ENCODE measurements at places on chromosomes 11 and 22. TPM values are rescaled to one million over a fixed set of nuclear protein-coding genes. Genes with fewer than 3 reads are reported as not detected.

GGTLC3 gene
- total RNA-seq = not detected

FAM83F gene
- 9.1 TPM for total RNA-seq

AQP11 gene
- total RNA-seq = 1.4 TPM

GP1BB gene
- 0.35 TPM for total RNA-seq

RHOD gene
- 156 TPM for total RNA-seq

OR2AT4 gene
- 0.11 TPM for total RNA-seq

PIWIL4 gene
- 0.26 TPM for total RNA-seq

CARD18 gene
- total RNA-seq = not detected

SNX19 gene
- total RNA-seq = 43.5 TPM

MRGPRX3 gene
- total RNA-seq = not detected

APOA5 gene
- total RNA-seq = not detected

HIPK3 gene
- total RNA-seq = 64.8 TPM

TRPM5 gene
- not detected for total RNA-seq

SCGB1A1 gene
- total RNA-seq = not detected

IFITM10 gene
- total RNA-seq = 5.5 TPM

UBQLNL gene
- total RNA-seq = not detected

BTG4 gene
- not detected for total RNA-seq

OR5B21 gene
- not detected for total RNA-seq

SLC22A12 gene
- not detected for total RNA-seq

GAL gene
- total RNA-seq = 3.9 TPM

PGA5 gene
- not detected for total RNA-seq

OR52I1 gene
- 0.15 TPM for total RNA-seq

TREH gene
- not detected for total RNA-seq

CNGA4 gene
- total RNA-seq = not detected

DAGLA gene
- total RNA-seq = 8.3 TPM

KDM4E gene
- not detected for total RNA-seq

MYOD1 gene
- not detected for total RNA-seq

TIGD3 gene
- 1.8 TPM for total RNA-seq

OR51F2 gene
- not detected for total RNA-seq

RTN4RL2 gene
- total RNA-seq = 3.4 TPM

OR5P2 gene
- total RNA-seq = 1.3 TPM

PLXNB2 gene
- total RNA-seq = 250 TPM

RIMBP3B gene
- 0.18 TPM for total RNA-seq

KRTAP5-10 gene
- total RNA-seq = not detected

ACAD8 gene
- 16.1 TPM for total RNA-seq

CLTCL1 gene
- total RNA-seq = 7.2 TPM

CALCA gene
- not detected for total RNA-seq

PLEKHB1 gene
- 29.1 TPM for total RNA-seq
